ENCODE measurements at places on chromosomes 16 and 17.
A peak's percentile ranks its signal among the peaks of the same experiment; 100 is the strongest.

- DNase-seq, result peak; percentile 57
Observed at GRCh38 chr16:89216315-89217137, 977 bp upstream of the ZNF778 start.

GRCh38 chr17:66602659-66603384, 232.1 kb upstream of the CACNG5 start:
- no peak for DNase-seq

DNA sequence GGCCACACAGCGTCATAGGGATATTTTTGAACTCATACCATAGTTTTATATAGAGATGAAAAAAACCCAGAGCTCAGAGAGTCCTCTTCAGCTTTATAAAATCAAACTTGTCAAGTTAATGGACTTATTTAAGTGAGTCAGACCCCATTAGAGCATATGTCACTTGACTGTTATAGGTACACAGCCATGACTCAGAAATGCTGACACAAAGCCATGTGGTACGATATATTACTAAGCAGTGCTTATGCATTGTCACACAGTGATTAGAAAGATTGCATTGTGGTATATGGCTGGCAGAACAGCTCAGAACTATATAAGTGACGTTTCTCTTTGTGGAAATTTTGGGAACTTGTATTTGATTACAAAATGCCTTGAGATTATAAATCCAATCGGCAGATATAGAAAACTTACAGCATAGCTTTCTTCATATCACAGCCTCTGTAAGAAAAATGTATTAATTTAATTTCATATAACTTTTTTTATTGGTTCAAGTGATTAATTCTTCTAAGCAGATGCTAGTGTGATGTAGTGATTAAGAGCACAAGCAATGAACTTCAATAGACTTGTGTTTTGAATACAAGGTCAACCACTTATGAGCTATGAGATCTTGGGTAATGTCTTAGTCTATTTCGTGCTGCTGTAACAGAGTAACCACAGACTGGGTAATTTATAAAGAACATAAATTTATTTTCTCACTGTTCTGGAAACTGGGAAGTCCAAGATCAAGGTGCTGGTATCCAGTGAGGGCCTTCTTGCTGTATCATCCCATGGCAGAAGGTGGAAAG, 25.8 kb upstream of the GINS3 start:
- no peak for DNase-seq

- no peak for DNase-seq
Observed at GRCh38 chr16:76653390-76654026, 376.3 kb downstream of the CNTNAP4 start.

- DNase-seq, result no peak
Observed at GRCh38 chr17:62666061-62666800, 38.8 kb downstream of the MRC2 start.

- DNase-seq, result no peak
Observed at GRCh38 chr16:87961623-87962022, 10.4 kb downstream of the BANP start.

DNA sequence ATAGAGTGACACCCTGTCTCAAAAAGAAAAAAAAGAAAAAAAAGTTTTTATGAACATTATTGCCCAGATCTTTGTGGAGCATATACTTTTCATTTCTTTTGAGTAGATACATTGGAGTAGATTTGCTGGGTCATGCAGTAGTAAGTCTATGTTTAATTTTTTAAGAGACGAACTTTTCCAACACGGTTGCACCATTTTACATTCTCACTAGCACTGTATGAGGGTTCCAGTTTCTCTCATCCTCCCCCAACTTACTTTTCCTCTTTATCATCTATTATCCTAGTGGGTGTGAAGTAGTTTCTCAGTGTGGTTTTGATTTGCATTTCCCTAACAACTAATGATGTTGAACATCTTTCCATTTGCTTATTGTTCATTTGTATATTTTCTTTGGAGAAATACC, 10.5 kb downstream of the RPS6KB1 start:
- DNase-seq, result no peak

DNA sequence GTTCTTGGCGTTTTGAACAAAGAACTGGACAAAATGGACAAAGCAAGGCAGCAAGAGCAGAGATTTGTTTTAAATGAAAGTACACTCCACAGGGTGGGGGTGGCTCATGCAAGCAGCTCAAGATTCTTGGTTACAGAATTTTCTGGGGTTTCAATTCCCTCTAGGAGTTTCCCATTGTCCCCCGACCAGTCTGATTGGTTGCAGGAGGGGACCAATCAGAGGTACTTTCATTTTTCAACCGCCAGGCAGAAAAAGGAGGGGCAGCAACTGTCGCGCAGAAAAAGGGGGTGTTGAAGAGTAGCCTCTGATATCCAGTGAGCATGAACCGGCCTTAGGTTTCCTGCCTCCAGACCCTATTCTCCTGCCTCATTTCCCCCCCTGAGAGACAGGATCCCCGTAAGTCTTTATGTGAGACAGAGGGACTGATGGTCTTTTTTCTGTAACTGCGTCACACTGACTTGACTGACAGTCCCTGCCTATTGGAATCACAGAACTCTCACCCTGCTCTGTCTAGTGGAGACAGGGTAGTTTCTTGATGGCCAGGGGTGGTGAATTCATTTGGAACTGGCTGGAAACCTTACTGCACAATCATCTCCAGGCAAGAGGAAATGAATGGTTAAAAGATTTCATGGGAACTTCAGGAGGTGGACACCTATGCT, 59.4 kb upstream of the ALOX12 start:
- no peak for DNase-seq

DNA sequence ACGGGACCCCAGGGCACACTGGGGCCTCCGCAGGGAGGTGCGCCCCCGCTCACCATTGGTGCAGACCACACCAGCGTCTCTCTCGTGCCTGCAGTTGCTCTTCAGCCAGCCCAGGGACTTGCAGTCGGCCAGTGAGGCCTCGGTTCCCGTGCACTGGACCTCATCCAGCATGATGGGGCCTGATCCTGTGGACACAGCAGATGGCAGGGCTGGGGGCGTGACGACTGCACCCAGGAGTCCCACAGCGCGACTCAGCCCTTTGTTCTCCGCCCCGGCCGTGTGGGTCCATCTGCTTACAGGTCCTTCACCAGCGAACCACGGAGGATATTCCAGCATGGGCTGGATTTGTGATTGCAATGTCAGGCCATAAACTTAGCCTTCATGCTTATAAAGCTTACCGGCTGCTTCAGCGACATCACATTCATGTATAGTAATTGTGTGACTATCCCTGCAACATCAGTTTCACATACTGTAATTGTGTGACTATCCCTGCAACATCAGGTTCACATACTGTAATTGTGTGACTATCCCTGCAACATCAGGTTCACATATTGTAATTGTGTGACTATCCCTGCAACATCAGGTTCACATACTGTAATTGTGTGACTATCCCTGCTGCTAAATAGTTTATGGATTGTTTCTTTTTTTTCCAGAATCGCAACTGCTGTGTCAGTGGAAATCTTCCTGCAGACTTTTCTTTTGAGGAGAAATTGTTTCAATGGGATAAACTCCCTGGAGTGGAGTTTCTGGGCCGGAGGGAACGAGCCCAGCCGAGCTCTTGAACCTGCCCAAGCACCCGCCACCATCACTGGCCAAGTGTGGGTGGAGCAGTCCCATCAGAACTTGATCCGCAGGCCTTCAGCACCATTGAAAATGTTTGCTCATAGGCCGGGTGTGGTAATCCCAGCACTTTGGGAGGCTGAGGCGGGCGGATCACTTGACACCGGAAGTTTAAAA, 4.8 kb downstream of the LGALS3BP start:
- no peak for DNase-seq

DNA sequence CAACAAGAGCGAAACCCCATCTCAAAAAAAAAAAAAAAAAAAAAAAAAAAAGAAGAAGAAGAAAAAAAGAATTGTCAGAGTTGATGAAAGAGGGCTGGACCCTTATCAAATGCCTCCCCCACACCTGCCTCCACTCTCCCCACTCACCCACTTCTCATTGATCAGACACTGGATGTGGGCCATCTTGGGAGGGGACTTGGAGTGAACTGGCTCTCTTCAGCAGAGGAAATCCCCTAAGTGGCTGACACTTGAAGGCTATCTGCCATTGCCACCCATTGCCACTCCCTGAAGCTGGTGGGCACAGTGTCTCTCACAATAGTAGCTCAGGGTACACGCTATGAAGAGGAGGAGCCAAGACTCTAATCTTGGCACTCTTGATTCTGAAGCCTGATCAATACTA, 1.6 kb downstream of the ITGA2B start:
- DNase-seq, result no peak

GRCh38 chr17:6675201-6675825, 23.8 kb downstream of the C17orf100 start:
- no peak for DNase-seq

GRCh38 chr17:8726941-8727555, 17.6 kb downstream of the CCDC42 start:
- no peak for DNase-seq

GRCh38 chr16:84840687-84841627, 21.2 kb downstream of the CRISPLD2 start:
- no peak for DNase-seq

DNA sequence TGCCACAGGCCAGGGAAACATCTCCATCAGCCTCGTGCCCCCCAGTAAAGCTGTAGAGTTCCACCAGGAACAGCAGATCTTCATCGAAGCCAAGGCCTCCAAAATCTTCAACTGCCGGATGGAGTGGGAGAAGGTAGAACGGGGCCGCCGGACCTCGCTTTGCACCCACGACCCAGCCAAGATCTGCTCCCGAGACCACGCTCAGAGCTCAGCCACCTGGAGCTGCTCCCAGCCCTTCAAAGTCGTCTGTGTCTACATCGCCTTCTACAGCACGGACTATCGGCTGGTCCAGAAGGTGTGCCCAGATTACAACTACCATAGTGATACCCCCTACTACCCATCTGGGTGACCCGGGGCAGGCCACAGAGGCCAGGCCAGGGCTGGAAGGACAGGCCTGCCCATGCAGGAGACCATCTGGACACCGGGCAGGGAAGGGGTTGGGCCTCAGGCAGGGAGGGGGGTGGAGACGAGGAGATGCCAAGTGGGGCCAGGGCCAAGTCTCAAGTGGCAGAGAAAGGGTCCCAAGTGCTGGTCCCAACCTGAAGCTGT, 3.4 kb downstream of the NXPH3 start:
- DNase-seq, result no peak

DNA sequence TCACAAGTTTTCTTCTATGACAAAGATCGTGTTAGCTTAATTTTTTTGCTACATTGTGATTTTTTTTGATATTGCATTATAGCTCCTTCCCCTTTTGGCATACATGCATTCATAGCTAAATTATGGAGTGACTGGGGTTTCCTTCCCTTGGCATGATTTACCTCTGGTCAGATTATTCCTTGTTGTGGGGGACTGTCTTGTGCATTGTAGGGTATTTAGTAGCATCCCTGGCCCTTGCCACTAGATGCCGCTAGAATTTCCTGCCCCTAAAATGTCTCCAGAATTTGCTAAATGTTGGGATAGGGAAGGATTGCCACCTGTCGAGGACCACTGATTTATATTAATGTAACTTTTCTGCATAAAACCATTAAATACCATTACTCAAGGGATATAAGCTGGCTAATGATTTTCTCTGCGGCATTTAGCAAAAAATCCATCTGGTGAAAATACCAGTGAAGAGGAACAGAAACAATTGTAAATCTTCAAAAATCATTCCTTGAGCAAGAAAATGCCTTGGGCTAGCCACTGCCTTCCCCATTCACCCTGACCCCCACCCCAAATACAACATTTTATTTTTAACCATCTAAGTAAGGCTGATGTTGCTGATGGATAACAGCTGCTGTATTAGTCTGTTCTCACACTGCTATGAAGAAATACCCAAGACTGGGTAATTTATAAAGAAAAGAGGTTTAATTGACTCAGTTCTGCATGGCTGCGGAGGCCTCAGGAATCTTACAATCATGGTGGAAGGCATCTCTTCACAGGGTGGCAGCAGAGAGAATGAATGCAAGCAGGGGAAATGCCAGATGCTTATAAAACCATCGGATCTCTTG, 195.2 kb downstream of the MAP2K6 start:
- no peak for DNase-seq

- no peak for DNase-seq
Observed at GRCh38 chr16:58451265-58451689, 48.7 kb upstream of the NDRG4 start.

- peak; percentile 36 for DNase-seq
Observed at GRCh38 chr16:84065536-84066132, 23.0 kb upstream of the SLC38A8 start.

GRCh38 chr16:77457046-77457445, 22.2 kb upstream of the ADAMTS18 start:
- no peak for DNase-seq

DNA sequence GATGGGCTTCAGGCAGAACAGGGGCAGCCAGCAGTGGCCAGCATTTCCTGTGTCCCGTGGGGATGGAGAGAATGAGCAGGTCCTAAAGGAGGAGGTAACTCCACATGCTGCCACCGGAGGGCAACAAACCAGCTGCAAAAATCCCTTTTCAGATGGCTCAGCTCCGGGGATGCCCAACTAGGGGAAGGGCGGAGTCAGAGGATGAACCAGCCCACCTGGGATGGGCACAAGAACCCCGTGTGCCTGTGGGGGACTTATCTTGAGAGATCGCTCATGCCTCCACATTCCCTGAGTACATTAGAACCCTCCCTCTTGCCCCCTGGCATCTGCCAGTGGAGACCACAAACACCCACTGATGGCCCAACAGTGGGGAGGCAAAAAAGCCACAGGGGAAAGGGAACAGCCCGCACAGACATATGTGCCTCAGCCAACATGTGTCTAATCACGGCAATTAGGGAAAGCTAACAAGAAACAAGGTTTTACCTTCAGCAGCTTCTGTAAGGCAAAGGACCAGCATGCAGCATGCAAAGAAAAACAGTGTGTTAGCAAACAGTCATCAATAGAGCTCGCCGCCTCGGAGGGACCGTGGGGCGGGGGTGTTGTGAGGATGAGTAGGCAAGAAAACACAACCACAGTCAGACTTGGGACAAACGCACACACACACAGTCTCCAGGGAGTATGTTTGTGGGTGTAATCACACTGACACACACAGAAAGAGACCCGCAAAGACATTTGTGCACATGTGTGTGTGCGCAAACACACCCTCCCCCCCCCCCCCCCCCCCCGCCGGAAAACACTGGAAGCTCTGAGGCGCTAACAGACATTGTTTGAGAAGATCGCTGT, 64.0 kb downstream of the MYO18A start:
- DNase-seq, result no peak

DNA sequence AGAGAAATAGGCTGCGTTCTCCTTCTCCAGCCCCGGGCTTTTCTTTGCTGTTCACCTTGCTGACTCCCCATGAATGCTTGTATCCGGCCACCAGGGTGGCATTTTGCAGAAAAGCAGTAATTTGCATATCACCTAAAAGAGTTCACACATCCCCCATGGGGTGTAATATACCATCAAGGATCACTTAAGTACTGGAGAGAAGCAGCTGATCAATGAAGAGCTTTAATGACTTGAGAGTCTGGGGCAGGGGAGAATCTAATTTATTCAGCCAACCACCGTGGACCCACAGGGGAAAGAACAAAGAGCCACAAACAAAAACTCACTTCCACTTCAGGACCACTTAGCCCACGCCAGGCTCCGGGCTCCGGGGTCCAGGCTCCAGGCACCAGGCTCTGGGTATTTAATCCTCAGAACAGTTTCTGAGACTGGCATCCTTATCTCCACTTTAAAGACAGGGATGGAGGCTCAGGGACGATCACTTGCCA, 33.9 kb upstream of the SEC14L1 start:
- no peak for DNase-seq
